ENCODE measurements at places on chromosomes 5 and 9.

DNA sequence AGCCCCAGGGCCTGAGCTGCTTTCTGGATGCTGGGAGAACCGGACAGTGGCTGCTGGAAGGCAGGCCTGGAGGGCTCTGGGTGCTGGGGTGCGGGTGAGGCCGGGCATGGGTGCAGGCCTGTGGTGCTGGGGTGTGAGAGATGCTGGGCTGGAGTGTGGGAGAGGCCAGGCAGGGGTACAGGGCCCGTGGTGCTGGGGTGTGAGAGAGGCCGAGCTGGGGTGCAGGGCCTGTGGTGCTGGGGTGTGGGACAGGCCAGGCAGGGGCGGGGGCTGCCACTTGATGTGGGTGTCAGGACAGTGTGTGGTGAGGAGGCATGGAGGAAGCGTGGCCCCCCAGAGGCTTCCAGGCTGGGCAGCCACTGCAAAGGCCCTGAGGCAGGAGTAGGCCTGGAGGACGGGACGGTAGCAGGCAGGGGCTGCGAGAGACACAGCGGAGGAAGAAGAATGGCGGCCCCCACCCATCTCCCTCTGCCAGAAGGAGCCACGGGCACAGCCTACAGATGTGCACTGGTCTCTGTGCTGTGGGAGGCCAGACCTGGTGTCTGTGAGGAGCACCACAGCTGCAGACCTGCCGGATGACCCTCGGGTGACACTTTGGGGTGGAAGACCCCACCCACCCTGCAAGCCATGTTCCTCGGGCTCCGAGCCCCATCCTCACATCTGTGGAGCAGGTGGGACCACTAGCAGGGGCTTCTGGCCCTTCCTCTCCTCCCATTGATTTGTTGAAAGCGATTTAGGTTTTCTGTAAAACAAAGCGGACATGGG lies 9.3 kb downstream of the NKD2 start:
- DNase-seq, result no peak

DNA sequence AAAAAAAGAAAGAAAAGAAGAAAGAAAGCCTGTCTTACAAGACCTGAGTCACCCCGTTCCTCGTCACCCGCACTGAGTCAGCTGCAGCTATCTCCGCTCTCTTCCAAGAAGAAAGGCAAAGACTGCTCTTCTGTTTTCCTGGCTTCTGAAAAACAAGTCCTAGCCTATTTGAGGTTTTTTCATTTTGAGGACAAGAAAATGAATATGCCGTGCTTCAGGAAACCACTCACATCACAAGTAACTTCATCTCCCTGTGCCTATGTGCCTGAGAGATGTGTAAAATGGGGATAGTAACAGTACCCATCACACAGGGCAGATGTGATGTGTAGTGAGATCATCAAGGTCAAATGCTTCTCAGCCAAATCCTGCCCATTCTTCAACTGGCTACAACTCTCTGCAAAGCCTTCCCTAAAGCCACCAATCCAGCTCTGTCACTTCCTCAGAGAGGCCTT lies 78.4 kb downstream of the GLDC start:
- DNase-seq, result no peak

DNA sequence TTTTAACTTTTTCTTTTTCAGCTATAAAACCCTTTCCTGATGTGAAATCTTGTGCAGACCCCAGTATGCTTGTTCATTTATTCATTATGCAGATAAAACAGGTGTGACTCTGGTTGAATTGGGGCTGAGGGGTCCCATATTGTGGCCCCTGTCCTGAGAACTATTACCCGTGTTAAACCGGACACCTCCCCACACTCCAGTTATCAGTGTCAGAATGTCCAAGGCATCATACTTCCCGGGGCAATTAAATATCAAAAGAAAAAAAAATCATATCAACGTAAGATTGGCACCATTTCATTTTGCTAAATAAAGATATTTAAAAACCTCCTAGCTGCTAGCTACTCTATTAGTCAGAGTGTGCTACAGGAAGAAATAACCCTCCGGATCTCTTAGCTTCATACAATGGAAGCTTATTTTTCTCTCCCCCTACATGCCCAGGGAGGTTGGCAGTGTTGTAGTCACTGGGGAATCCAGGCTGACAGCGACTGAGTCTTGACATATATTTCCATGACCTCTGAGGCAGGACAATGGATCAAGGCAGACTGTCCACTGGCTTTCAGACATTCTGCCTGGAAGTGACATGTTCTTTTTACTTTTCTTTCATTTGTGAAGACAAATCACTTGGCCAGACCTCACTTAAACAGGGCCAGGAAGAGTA lies 170.0 kb downstream of the SEC61B start:
- no peak for DNase-seq

DNA sequence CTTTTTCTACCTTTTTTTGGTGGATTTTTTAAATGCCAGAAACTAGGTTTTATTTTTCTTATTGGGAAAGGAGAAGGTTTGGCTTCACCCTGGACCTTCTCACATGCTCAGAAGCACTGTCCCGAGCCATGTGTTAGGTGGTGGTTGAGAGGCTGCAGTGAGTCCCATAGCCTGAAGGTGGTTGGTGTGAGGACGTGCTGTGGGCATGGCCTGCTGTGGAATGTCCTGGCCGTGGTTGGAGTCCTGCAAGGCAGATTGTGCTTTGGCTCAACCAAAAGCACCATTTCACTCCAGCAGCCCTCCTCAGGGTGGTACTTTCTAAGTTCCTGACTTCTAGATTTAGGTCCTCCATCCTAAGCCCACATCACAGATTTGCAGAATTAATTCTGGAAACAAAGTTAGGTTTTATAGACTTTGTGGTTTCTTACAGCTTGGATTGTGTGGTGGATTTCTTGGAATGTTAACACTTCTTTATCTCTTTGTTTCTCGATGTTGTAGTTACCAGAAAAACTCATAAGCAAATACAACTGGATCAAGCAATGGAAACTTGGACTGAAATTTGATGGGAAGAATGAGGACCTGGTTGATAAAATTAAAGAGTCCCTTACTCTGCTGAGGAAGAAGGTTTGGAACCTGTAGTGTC lies 22.6 kb downstream of the OTULIN start:
- DNase-seq, result no peak

DNA sequence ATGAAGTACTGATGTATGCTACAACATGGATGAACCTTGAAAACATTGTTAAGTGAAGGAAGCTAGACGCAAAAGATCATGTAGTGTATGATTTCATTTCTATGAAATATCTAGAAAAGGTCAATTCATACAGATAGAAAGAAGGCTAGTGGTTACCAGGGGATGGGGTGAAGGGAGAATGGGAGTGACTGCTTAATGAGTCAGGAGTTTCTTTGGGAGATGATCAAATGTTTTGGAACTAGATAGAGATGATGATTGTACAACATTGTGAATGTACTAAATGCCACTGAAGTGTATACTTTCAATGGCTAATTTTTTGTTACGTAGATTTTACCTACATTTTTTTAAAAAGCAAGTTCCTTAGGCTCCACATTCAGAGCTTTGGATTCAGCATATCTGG lies 14.9 kb upstream of the DELE1 start:
- DNase-seq, result no peak

- no peak for DNase-seq
Observed at GRCh38 chr9:119284587-119285337, 84.5 kb downstream of the BRINP1 start.

Data from activated CD8-positive, alpha-beta memory T cell treated with anti-CD3 and anti-CD28 coated beads, Interleukin-2, amount 10 ng/mL, durations not matched to agents 7 days and 5 days (primary cell).